ENCODE measurements at places on chromosomes 13 and 19.

DNA sequence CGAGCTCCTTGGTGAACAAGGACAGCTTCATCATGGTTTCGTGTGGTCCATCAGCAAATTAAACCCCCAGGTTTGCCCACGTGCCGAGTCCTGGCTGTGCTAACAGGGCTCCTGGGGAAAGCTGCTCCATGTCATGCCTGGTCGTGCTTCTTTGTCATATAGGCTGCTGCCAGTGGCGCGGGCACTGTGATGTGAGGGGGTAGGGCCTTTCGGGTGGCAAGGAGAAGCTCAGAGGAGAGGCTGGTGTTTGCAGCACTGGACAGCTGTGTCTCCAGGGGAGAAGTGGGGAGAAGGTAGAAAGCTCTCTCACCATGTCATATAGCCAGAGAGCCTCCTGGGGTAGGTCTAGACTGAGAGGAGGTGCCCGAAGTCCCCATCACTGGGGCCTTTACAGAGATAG is 13.3 kb downstream of the VSTM2B start:
- no peak for DNase-seq

DNA sequence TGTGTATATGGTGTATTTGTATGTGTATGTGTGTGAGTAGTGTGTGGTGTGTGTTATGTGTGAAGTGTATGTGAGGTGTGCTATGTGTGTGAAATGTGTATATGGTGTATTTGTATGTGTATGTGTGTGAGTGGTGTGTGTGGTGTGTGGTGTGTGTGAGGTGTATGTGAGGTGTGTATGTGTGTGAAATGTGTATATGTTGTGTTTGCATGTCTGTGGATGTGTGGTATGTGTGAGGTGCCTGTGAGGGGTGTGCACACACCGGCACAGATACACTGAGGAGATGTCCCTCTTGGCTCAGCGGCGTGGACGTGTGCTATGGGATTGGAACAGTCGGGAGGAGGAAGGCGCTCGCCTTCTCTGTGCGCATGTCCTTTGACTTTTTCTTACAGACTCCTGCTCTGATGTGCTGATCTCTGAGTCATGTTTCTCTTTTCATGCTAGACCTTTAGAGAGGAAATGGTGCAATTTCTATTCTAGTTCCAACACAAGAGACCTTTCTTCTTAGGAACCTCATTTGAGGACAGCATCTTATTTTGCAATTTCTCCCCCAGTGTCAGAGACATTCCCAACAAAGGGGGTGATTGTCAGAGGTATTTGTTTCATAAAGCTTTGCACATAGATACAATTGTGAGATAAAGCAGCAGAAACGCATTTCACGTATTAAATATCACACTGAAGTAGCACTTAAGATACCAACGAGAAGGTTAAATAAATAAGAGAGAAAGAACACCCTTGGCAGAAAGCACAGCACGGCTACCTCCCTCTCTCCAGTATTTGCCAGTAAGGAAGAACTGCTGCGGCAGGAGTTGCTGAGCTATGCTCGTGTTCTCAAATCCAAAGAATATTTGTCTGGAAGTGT is 11.3 kb upstream of the TNFRSF19 start:
- no peak for DNase-seq

DNA sequence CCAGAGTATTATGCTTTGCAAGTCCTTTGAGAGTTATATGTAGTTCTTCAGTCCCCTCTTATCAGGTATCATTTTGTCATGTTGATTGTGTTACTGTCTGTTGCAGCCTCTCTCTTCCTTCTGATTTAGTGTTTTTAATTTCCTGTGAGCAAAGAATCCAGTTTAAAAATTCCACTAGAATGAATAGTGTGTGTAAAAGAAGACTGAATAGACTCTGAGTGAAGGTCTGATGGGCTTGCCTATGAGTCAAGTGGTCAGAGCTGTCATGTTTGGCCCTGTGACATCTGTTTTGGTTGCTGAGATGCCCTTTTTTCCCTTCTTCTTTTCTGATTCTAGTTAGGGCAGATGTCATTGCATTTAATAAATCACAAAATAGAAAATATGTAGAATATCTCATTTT is 23.3 kb upstream of the KCTD4 start:
- no peak for DNase-seq

DNA sequence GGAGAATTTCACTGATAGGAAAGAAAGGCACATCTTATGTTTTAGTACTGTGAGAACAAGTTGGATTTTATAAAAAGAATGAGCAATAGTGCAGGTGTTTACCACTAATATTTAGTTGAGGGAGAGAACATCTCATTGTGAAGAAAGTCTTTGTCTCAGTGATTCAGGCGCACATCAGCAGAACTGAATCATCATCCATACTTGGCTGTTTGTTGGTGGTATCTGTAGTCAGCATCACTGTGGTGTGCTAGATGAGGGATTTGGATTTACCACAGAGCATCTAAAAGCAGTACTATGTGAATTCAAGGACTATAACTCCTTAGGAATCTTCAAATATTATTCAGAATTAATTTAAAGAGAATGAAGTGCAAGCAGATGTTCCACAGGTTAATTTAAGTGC is 1380.5 kb upstream of the ATXN8OS start:
- no peak for DNase-seq

DNA sequence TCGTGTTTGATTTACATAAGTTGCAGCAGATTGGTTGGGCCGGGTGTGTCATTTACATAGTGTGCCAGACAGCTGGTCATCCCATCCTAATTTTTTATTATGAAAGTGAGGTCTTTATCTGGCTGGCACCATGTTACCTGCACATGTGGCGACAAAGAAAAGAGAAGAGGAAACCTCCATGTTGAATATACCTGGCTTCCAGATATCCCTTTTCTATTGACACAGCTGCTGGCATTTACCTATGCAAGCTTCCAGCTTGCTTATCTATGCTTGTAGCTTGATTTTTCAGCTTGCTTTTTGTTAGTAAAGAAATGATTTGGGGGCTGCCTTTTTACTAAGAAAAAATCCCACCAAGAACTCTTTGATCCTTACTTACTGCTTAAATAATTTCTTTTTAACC is 681.3 kb upstream of the SLITRK1 start:
- no peak for DNase-seq

DNA sequence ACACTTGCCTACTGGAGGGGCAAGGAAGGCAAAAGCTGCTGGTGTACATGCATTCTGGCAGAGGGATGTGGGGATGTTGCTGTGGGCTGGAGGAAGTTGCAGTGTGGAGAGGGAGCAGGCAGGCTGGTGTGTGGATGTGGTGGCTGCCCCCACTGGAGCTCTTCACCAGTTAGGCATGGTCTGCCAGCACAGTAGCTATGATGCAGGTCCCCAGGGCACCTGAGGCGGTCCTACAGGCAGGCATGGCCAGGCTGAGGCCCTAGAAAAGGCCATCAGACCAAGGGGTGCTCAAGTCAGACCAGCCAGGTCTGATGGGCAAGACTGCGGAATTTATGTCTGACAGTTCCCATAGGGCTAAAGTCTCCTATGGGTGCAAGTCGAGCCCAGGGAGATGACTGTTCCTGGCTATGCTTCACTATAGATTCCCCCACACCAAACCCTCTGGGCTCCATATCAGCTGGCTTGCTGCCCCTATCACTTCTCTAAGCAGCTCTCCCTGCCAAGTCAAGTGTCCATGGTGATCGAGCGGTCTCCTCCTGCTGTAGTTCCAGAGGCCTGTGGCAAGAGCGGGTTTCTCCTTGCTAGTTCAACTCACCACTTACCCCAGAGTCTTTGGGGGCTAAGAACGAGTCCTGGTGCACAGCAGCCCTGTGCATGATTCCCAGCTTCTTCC is 473.1 kb downstream of the TDRD3 start:
- DNase-seq, result no peak

DNA sequence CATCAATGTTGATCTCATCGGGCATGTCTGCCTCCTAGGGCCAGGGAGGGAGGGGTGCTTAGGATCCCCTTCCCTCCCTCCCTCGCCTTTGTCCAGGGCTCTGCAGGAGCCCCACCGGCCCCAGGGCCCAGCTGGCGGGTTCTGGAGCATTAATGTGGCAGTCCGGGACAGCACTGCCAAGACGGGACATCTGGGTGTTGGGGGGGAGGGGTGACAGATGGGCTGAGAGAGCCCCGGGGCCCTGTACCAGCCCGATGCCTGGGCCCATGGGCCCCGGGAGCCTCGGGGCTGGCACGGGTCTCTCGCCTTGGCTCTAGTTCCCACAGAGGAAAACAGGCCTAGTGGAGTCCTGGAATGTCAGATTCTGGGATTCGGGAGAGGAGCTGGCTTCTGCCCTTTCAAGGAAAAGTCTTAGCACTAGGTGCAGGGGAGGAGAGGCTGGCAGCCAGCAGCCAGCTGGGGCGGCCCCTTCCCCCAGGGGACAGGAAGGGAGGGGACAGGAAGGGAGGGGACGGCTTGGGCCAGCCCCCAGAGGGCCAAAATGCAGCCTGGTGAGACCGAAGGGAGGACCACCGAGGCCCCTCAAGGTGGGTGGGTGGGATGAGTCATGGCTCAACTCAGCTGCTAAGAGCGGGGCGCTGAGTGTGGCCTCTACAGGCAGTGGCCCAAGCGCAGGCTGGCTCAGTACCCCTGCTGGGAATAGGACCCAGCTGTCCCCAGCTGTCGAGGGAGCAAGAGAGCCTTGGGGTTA is 3.1 kb downstream of the PPP1R14A start:
- no peak for DNase-seq

GRCh38 chr13:100095498-100095897 is 6.6 kb downstream of the PCCA start:
- DNase-seq, result no peak

GRCh38 chr13:27789495-27790303 is 2.6 kb upstream of the GSX1 start:
- no peak for DNase-seq

DNA sequence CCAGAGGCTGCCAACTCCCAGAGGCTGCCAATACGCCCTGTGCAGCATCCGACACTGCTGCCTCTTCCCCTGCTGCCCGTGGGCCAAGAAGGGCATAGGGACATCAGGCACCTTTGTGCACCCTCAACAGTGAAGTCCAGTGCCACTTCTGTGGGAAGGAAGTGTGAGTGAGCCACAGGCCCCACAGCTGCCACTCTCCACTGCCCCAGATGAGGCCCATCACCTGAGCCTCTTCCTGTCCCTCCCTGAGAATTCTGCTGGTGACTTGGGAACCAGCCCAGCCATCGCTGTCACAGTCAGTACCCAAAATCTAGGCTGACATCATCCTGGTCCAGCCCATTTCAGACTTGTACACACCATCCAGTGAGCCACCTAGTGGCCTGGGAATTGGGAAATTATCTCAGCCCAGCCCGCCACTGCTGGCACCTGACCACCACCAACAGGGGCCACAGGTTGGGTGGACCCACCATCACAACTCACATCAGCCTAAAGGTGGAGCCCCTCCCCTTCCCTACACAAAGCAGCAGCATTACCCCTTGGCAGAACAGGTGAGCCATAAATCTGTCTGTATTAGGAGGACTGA is 733.9 kb upstream of the KLHL1 start:
- no peak for DNase-seq

GRCh38 chr13:21831654-21832324 is 160.9 kb downstream of the FGF9 start:
- no peak for DNase-seq

GRCh38 chr13:29502391-29503008 is 93.0 kb downstream of the SLC7A1 start:
- DNase-seq, result no peak

- DNase-seq, result no peak
Measured at GRCh38 chr19:16118489-16119033, 6.9 kb downstream of the RAB8A start.

DNA sequence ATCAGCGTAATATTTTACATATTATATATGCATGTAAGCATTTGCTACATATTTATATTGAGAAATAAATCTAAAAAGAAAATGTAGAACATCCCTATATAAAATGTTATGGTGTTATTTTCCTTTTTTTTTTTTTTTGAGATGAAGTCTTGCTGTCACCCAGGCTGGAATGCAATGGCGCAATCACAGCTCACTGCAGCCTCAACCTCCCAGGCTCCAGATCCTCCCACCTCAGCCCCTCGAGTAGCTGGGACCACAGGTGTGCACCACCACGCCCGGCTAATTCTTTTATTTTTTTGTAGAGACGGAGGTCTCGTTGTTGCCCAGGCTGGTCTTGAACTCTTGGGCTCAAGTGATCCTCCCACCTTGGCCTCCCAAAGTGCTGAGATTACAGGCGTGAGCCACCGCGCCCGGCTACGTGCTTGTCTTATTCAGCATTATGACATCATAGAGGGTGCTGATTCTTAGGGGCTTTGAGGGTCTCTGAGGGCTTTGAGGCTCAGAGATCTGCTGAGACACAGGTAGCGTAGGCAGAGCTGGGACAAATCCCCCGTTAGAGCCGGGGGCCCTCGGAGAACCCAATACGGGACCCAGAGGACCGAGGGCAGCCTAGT is 101.9 kb downstream of the GADD45B start:
- DNase-seq, result no peak

DNA sequence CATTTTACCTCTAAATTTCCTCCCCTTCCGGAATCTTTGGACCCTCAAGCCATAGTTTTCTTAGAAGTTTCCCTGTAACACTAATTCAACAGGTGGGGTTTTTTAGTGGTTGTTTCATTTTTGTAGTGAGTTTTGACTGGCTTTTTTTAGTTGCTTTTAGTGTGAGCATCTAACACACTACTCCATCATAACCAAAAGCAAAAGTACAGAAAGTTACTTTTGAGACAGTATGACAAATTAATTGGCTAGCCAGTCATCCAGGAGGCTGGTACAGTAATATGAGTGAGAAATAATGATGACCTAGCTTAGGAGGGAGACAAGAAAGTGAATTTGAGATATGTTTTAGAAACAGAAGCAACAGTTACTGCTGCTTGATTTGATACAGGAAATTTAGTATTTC is 71.5 kb downstream of the DNAJC15 start:
- no peak for DNase-seq

DNA sequence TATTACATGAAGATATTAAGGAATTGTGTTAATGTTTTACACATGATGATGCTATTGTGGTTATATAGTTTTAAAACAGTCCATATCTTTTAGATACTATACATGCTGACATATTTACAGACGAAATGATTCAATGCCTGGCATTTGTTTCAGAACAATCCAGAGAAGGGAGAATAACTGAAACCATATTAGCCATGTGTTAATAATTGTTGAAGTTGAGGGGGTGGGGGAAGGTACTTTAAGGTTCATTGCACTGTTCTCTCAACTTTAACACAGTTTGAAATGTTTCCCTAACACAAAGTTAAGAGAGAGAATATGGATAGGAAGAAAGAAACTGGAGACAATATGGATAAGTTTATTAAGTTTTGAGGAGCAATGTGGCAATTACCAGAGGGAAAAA is 5.8 kb downstream of the CRYL1 start:
- DNase-seq, result no peak

GRCh38 chr19:43570174-43570791 is 5.0 kb downstream of the XRCC1 start:
- DNase-seq, result no peak

Measured in activated T-cell treated with anti-CD3 and anti-CD28 coated beads for 1 hour (primary cell).